ENCODE measurements at places on chromosomes 7 and 10.

DNA sequence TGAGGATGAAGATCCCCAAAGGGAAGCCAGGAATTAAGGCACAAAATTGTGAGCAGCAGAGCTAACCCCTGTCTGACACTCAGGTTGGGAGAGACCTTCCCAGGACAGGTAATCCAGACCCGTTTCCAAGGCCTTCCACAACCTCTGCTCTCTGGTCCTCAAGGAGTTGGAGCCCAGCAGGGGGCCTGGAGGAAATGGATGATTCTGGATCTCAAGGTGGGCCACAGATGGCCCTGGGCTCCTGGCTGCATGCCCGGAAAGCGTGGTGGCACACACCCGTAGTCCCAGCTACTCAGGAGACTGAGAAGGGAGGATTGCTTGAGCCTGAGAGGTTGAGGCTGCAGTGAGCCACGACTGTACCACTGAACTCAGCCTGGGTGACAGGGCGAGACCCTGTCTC is 42.3 kb downstream of the DPYSL4 start:
- DNase-seq = no peak

GRCh38 chr10:24926557-24926956 is 25.8 kb downstream of the PRTFDC1 start:
- no peak for DNase-seq

- DNase-seq = no peak
Measured at GRCh38 chr10:68082872-68083271, 7.8 kb upstream of the HERC4 start.

DNA sequence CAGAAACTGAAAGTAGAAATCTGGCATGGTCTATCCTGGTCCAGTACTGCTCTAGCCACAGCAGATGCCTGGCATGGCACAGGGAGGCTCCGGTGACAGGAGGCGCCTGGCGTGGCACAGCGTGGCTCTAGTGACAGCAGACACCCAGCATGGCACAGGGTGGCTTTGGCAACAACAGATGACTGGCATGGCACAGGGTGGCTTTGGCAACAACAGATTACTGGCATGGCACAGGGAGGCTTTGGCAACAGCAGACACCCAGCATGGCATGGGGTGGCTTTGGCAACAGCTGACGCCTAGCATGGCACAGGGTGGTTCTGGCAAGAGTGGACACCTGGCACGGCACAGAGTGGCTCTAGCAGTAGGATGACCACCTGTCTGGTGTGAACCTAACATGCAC is 480.5 kb upstream of the FOXK1 start:
- no peak for DNase-seq

- no peak for DNase-seq
Measured at GRCh38 chr10:49132362-49132737, 1.5 kb downstream of the FAM170B start.

DNA sequence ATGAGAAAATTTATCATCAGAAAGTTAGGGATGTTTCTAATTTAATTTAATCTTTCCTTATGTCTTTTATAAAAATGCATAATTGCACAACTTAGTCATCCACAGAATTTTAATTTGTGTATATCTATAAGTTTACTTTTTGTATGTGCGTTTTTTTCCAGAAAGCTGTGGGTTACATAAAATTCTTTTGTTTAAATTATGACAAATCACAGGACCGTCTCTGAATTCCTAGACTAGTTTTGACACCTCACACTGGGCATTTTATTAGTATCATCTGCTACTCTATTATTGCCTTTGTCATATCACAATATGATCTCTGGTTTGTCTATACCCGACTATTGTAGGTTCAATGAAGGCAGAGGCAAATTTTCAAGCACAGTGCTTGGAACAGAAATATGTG is 482.4 kb upstream of the SEMA3D start:
- no peak for DNase-seq

DNA sequence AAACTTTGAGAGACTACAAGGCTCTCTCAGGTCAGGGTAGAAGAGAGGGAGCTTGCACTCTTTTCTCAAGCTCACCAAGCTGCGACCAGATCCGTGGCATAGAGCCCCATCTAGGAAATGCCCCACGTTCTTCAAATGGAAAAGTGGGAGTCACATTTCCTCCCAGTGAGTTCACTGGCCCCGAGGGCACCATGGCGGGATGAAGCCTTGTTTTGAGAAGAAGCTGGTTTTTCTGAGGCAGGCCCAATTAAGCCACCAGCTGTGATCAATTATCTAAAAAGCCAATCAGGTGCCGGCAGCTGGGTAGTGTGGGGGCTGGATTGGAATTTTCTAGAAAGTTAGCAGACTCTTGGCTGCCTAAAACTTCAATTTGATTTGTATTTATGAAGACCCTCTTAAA is 101.4 kb downstream of the ZNF365 start:
- no peak for DNase-seq

DNA sequence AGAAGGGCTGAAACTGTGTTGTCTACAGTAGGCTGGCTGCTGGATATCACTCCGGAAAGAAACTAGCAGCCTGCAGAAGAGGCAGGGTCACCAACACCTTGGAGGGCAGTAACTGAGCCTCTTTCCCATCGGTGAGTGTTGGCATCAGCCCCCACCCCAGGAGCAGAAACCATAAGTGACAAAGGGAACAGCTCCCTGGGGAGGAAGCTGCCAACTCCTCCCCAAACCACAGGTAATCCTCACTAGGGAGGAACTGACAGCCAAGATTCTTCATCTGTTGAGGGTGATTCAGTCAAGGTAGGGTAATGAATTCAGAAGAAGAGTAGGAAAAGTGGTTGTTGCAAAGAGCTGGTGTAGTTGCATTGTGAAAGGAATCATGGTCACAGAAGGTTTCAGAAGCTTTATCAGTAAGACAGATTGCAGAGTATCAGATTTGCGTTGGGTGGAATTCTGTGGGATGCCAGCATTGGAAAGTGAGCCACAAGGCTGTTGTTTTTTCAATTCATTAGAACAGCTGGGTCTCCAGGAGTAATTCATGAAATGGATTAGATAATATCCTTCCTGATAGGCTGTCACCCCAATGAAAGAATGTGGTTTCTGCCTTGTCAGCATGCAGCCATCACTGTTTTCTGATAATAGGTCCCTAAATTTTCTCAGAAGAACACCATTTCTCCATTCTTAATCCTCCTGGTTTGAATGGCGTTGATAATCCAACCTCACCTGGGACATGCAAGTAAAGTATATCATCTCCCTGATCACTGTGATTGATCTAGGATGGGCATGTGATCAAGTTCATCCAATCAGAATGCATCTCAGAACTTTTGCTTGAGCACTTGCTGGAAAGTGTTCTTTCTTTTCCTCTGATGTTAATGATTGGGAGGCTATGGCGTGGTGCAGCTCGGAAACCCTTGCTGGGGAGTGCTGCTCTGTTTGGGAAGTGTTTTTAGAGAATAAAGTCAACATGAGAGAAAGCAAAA is 75.0 kb upstream of the CTBP2 start:
- no peak for DNase-seq

DNA sequence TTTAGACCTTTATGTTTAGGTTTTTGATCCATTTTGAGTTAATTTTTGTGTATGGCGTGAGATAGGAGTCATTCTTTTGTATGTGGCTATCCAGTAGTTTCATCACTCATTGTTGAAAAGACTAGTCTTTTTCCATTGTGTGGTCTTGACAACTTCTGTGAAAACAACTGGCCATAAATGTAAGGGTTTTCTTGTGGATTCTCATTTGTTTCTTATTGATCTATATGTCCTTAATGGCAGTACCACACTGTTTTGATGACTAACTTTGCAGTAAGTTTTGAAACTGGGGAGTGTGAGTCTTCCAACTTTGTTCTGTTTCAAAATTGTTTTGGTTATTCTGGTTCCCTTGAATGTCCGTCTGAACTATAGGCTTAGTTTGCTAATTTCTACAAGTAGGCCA is 16.3 kb downstream of the SEPTIN7 start:
- no peak for DNase-seq

DNA sequence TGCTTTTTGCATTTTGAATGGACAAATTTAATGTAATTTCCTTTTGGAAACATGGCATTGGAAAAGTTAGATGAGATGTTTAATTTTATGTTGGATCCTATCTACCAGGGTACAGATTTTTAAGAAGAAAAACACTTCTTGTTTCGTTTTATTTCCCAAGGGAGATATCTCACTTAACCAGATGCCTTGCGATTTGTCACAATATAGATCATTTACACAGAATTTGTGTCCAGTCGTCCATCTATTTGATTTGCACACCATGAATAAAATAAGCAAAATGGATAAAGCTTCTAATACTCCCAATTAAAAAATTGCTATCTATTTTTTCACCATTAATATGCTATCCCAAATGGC is 25.7 kb downstream of the HDAC9 start:
- DNase-seq = no peak

DNA sequence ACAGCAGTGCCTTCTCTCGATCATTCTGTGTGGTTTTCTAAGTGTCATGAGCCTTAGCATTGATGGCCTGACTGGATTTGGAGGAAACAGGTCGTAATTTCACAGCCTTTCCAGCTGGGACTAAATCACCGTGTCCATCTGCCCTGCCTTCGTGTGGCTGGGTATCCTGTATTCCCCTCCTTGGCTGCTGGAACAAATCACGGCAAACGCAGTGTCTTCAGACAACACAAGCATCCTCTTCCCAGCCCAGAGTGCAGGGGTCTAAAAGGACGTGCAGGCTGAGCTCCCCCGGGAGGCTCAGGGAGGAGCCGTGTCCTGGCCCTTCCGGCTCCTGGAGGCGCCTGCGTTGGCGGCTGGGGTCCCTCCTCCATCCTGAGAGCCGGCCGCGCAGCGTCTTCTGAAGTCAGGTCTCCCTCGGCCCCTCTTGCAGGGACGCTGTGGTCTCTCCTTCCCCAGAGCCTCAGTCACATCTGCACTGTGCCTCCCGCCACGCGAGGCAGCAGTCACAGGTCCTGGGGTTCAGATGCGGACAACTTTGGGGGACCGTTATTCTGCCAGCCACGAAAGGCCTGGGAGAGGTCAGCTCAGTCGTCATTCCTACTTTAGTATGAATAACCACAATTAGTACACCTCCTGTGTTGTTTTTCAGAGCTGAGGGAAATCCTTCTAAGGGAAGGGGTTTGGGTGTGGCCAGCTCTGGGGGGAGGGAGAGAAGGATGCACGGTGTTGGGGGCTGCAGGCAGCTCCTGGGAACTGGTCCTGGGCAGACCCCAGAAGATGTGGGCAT is 41.1 kb downstream of the FAM20C start:
- DNase-seq = no peak

GRCh38 chr7:7207876-7208275 is 25.5 kb downstream of the C1GALT1 start:
- no peak for DNase-seq

- no peak for DNase-seq
Measured at GRCh38 chr10:29345910-29346209, 57.0 kb downstream of the LYZL1 start.

GRCh38 chr7:45867471-45867870 is 5.4 kb downstream of the CCDC201 start:
- DNase-seq = no peak

GRCh38 chr7:20264623-20265022 is 47.4 kb upstream of the MACC1 start:
- DNase-seq = no peak

- no peak for DNase-seq
Measured at GRCh38 chr10:48779546-48780152, 95.0 kb downstream of the WDFY4 start.

GRCh38 chr7:67343572-67343971 is 346.9 kb downstream of the TYW1 start:
- DNase-seq = no peak

GRCh38 chr7:36777855-36778254 is 53.6 kb upstream of the AOAH start:
- no peak for DNase-seq

- DNase-seq = no peak
Measured at GRCh38 chr10:22560096-22560912, 154.1 kb downstream of the PIP4K2A start.

DNA sequence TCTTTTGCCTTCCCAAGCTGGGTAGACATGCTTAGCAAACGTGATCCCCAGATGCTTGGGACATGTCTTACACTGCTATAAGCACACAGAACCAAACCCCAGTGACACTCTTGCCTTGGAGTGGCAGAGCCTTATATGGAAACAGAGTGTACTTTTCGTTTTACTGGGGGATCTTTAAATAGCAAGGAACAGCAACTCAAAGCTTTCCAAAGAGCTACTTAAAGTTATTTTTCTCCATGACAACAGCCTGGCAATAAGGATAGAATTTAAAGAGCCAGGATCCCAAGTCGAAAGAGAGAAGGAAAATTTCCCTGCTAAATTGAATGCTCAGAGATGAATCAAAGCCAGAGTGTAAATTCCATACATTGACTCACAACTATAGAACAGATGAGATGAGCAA is 67.8 kb downstream of the ZNF365 start:
- DNase-seq = no peak

GRCh38 chr10:102225646-102226541 is at the start of gene ELOVL3:
TSS of gene ELOVL3 (plus strand) at chr10:102226299. CDS start at chr10:102226549, 250 bp downstream.
- DNase-seq = peak; percentile 78

DNA sequence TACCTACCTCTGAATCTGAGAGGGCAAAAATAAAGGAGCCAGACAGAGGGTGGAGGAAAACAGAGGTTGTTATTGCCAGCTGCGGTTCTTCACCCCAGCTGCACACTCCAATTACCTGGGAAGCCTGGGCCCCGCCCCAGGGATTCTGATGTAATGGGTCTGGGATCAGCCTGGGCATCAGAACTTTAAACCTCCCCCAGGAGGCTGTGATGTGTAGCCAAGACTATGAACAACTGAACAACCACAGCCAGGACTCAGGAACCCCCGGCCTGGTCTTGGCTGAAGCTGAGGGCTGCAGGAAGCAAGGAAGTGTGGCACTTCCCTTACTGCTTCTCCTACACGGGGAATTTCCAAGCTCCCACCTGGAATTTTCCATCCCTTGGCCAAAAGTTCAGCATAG is 89.3 kb downstream of the HIP1 start:
- DNase-seq = no peak

DNA sequence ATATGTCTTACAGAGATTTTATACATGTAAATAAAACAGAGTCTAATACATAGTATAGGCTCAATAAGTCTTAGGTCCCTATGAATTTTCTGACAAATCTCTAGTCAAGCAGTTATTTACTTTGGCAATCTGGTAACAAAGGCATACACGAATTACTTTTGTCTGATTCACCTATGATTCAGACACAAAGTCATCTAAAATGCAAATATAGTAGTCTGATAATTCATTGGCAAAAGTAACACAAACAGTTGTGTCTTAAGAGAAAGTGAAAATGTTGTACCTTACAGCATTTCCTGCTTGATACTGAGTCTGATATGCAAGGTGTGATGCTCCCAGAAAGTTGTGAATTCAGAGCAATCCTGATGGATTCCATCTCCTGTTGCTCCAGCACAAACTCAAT is 209.4 kb upstream of the PRSS1 start:
- DNase-seq = no peak

- DNase-seq = no peak
Measured at GRCh38 chr10:94397549-94398370, 4.6 kb upstream of the TBC1D12 start.

- DNase-seq = no peak
Measured at GRCh38 chr7:103129702-103130549, 19.0 kb downstream of the NAPEPLD start.

DNA sequence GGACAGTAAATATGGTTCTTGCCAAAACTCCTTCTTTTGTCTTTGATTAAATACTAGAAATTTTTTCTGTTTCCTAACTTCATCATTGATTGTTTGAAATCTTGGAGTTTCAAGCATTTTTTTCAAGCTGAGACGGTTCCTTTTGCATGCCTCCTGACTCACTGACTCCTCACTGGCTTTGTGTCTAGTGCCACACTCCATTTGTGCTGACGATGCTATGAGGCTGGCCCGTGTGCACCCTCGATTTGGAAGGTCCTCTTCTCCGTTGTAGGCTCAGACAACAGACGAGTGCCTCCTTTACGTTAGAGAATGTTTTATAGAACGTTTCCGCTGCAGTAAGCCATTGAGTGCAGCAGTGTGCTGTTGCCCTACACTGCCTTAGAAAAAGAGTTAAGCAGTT is 10.8 kb upstream of the CSGALNACT2 start:
- DNase-seq = no peak

- DNase-seq = no peak
Measured at GRCh38 chr10:12972146-12972545, 29.4 kb downstream of the CCDC3 start.
